ENCODE measurements at places on chromosomes 4 and X.

DNA sequence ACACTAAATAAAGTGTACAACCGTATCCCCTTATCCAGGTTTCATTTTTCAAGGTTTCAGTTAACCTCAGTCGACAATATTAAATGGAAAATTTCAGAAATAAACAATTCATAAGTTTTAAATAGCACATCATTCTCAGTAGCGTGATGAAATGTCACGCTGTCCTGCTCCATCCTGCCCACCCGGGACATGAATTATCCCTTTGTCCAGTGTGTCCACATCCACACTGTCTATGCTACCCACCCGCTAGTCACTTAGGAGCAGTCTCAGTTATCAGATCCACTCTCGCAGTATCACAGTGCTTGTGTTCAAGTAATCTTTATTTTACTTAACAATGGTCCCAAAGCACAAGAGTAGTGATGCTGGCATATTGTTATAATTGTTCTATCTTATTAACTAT, 54.7 kb downstream of the FRYL start:
- no peak for DNase-seq

DNA sequence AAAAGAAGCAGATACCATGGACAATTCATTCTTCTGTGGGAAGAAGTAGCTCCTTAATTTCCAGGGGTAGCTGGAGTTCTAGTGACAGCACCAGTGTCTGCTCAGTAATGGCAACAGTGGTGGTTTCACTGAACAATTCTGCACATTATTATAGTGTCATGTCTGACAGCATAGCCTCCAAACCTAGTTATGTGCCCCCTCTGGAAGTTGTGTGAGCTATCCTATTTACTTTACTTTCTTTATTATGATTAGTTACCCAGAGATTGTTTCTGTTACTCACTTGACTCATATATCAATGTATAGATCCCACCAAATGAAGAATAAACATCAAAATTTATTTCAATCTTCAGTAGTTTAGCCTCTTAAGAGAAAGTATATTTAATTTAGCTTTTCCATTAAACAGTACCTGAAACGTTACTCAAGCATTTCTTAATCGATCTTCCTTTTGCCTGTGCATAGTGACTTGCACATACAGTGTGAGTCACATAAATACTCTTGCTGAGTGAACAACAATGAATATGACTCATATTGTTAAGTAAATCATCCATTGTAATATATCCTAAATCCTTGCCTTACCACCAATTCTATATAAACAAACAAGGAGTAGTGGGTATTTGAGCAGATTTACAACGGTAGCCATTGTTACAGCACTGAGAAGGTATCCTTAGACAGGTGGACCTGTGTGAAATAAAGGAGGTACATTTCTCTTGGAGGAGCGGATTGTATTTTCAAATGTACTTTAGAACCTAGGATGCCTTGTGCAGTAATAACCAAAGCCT, 534.7 kb downstream of the ANKRD50 start:
- no peak for DNase-seq

DNA sequence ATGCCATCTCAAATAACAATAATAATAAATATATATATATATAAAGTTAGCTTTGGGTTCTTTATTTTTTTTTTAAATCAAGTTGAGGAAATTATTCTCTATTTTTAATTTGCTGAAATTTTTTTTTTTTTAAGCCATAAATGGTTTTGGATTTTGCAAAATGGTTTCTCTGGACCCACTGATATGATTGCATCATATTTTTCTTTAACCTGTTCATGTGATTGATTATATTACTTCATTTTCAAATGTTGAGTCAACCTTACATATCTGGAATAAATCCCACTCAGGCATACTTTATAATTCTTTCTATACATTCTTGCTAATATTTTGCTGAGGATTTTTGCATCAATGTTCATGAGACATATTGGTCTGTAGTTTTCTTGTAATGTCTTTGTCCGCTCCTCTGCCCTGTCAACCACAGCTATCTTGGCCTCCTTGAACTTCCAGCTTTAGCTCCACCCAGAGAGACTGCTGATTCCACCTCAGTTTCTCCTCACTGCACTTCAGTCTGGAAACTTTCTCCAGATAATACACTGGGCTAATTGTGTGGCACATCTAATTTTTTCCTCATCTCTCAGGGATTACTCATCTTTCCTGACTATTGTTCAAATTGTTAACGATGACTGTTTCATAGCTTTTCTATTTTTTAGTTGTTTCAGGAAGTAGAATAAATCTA, 160.9 kb upstream of the GIMD1 start:
- no peak for DNase-seq

DNA sequence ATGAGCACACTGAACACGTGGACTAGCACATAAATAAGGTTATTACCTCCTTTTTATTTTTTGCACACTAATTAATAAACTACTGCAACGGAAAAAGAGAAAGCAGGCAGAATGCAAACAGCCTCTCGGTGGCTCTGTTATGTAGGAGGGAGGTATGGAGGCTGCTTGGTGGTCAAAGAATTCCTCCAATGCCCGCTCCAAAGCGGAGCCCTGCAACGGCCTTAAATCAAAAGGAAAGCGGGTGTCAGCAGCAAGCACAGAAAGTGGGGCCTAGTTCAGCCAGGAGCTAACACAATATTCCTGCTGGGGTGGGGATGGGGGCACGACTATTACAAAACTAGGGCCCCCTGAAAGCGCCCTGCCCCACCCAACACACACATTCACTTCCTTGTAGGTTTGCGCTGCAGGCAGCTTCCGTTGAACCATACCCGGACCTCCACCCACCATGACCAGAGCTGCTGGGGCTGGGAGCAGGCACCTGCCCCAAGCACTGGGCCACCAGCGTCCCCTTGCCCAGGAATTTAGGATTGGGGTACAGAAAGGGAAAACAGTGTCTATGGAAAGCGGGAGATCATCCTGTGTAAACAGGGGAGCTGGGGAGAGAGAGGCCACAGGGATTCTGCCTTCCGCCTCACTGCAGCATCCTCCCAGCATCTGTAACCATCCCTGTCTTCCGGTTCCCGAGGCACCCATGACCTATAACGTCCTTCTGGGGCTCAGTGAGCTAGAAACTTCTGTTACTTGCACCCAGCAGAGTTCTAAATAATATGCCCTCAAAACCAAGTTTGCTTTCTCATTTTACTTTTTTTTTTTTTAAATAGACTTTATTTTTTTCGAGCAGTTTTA, 57.1 kb upstream of the DDX3X start:
- no peak for DNase-seq

DNA sequence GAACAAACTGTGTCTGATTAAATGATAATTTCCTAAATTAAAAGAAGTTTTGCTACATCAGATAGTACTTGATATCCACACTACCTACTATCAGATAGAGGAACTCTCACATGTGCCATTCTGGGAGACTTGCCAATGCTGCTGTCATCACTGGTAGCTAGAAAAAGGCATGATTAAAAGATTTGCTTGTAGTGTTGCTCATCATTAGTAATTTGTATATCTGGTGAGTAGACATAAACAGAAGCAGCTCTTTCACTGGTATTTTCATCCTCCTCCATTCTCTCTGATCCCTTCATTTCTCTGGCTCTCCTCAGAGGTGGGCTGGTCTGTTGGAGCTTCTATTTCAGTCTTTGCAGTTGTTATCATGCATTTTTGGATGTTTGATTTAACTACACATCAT, 56.0 kb downstream of the SPRY1 start:
- DNase-seq, result no peak

- DNase-seq, result no peak
Observed at GRCh38 chr4:159370286-159370685, 267.4 kb downstream of the RAPGEF2 start.

GRCh38 chr4:5524446-5525299, 183.7 kb downstream of the EVC2 start:
- no peak for DNase-seq

DNA sequence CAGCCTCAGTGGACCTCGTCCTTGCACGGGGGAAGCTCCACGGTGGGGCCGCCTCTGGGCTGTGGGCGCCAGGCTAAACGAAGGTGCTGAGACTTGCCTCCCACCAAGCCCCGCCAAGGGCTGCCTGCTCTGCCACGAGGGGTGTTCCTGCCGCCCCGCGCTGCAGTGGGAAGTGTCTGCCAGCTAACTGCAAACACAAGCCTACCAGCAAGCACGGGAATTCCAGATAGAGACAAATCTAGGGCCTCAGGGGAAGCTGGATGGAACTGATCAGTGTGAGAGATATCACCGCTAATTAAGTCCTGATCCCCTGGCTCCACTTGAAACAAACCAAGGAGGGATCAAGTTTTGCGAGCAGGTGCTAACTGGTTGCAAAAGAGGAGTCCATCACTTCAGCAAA, 181.6 kb upstream of the LEF1 start:
- no peak for DNase-seq

DNA sequence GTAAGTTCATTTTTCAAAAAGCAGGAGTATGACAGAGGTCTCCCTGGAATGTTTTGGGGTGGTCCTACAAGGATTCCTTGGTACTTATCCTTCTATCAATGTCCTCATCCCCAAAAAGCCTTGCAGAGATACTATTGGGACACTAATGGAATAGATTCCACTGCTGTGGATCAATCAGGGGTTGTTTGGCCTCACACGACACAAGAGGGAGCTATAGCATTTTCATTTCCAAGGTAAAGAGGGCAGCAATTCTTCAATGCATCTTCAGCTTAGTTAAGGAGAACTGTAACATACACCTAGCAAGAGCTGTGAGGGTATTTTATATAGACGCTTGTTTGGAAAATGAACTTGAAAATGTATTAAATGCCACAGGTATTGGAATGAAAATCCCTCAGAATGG, 50.9 kb downstream of the USP26 start:
- no peak for DNase-seq

- DNase-seq, result no peak
Observed at GRCh38 chrX:150201391-150201790, 161.7 kb upstream of the MAMLD1 start.

- no peak for DNase-seq
Observed at GRCh38 chrX:136039968-136040367, 54.7 kb downstream of the SLC9A6 start.

- no peak for DNase-seq
Observed at GRCh38 chr4:82921795-82922194, 21.3 kb downstream of the THAP9 start.

DNA sequence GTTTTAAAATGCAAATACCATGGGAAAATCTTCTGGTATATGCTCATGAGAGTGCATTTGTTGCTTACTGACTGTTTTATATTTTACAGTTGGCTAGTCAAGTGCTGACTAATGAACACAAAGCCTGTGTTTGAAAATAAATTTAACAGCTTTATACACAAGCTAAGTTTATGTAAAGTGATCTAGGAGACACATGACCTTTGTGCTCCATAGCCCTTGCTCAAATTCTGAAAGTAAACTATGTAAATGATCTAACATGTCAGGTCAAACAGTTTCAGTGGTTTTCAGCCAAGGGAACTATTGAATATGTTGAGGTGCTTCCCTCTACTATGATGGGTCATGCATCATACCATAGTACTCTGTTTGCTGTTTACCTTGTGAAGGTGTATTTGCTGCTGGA, 36.7 kb downstream of the DIAPH2 start:
- DNase-seq, result no peak
